ENCODE measurements at places on chromosomes 7 and 10.

DNA sequence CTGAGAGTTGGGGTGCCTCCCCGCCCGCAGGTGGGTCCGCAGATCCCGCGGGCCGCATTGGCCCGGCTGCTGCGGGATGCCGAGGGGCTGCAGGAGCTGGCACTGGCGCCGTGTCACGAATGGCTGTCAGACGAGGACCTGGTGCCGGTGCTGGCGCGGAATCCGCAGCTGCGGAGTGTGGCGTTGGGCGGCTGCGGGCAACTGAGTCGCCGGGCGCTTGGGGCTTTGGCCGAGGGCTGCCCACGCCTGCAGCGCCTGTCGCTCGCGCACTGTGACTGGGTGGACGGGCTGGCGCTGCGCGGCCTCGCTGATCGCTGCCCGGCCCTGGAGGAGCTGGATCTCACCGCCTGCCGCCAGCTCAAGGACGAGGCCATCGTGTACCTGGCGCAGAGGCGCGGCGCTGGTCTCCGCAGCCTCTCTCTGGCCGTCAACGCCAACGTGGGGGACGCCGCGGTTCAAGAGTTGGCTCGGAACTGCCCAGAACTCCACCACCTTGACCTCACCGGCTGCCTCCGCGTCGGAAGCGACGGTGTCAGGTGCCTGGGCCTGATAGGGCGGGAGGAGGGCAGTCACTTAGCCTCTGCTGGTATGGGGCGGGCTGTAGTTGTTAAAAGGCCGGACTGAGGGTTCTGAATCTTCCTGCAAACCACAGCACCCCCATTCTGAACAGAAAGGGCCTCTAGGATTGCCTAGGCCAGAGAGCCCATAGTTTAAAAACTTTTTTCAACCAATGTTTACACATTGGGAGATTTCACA is 1.3 kb downstream of the FBXL15 start:
- no peak for DNase-seq

DNA sequence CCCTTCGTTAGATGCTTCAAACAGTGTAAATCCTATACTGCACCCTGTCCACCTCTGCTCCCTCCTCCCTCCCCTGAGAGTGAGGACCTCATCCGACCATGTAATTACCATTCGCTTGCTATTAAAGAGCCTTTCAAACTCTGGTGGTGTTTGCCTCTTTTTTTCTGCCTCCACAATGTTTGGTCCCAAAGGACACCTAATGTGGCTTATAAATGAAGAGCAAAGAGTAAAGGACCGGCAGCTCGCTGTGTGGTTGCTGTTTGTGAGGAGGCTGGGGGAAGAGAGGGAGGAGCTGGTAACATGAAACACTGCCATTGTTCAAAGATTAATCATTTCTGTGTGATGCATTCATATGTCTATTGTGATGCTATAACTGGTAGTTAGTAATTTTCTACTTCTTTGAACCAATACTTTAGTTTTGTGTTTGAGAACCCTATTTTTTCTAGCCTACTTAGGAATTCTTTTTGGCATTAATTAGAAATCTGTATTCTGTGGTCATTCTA is 27.9 kb downstream of the MTURN start:
- no peak for DNase-seq

DNA sequence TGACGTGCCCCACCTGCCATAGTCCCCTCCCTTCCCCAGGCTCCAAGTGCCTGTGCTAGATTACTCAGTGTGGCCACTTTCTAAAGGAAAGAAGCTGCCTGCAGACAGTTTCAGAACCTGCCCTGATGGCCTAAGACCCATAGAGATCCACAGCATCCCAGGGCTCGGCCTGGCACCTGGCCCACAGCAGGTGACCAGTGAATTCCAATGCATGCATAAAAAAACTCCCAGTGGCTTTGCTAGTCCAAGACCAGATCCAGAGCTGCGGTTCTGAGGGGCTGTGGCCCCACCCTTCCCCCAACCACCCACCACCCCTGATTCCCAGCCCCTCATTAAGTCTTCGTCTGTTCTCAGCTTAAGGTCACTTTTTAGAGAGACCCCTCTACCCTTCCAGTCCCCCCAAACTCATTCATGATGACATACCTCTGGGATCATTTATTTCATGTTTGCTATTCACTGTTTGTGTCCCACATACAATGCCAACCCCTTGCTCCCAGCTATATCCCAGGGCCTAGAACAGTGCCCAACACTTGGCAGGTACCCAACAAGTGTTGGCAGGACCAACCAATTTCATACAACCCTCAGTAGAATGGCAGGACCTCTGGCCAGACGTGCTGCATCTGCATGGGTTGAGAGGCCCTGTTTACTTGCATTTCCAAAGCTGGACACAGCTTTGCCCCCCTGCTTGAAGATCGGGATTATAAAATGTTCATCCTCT is 118.1 kb downstream of the RGS10 start:
- DNase-seq = no peak

GRCh38 chr10:80459047-80459865 is 5.1 kb downstream of the TSPAN14 start:
- peak; percentile 63 for DNase-seq

DNA sequence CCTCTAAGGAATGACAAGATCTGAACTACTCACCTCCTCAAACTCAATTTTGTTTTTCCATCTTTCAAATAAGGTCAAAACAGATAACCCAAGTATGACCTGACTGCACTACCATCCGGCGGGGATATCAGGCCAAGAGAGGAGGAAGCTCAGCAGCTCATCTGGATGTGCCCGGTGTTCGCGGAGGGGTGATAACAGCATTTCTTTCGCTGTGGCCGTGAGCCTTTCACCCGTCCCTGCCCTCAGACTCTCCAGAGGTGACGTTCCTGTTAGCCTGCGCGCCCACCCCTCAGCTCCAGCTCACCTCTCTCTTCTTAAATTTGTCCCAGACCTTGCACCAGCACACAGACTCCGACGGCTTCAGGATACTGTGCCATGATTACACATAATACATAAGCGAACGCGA is 526 bp downstream of the ZNF248 start:
- peak; percentile 33 for DNase-seq

DNA sequence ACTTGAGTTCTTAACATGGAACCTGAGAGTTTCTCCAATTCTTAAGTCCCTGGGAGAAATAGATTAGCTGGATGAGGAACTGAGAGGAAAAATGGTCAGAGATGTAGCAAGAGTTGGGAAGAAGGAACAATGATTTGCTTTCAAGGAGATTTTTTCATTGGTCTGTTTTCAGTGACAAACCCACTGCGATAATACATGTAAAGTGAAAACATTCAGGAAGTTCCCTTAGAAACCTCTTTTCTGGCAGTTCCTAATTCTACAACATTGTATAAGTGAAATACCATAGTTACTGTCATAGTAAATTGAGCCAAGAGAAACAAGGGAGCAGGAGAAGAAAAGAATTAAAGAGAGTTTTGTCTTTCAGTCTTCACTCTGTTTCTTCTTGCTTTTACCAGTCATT is 12.1 kb upstream of the MAGI2 start:
- no peak for DNase-seq

DNA sequence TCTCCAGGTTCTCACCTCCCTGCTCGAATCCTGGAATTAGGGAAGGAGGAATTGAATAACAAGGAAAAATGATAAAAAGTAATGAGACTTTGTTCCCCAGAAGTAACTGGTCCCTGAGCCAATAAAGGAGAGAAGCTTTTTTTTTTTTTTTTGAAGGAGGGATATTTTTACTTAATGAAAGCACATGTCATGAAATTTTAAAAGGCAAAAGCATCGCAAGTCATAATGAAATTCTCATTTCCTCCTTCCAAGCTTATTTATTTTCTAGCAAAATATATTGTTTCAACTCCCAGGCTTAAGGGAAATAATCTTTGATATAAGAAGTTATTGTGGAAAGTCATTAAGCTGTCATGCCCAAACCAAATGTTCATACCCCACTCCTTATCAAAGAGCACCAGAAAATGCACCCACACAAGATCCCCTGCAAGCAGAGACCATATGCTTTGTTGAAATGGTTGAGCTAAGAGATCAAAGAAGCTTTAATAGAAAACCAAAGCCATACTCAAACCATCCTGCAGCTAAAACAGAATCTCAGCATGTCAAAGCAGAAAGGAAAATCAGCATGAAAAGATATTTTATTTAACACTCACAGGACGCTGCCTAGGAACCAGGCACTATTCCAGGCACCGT is 16.7 kb upstream of the ABCC2 start:
- DNase-seq = no peak

DNA sequence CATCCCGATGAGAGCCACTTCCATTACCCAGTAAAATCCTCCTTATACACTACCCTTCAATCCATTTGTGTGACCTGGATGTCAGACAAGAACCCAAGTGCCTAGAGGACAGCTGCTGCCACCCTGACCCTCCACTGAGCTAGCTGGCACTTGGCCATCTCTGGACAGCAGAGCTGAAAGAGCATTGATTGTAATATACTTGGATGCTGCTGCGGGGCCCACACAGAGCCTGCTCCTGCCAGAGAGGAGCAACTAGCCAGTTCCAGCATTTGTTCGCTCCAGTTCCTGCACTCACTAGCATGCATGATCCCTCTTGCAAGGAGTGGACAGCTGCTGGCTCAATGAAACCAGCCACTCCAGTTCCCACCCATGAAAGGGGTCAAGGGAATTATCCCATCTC is 8.4 kb upstream of the TMEM254 start:
- no peak for DNase-seq

DNA sequence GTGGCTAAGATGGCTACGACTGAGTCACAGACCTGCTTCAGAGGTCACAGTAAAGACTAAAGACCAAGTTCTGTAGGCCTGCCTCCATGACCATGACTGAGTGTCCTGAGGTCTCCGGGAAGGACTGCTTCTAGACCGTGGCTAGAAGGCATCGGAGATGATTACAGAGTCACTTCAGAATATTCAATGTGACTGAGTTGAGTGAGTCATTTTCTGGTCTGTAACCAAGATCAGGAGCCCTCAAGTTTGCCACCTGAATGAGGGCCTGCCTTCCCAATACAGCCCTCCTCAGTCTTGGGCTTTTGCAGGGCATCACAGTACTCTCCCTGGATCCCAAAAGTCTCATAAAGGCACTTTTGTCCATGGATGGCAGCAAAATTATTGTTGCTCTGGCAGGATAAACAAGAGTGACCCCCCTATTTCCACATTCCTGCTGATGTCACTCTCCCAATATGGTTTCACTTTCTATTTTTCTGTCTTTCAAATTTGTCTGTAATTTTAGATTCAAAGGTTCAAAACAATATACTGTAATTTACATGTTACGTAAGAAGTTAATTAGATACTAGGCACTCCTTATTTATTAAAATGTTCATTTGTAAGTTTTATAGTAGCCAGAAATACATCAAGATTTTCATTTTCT is 47.7 kb upstream of the ZNF92 start:
- no peak for DNase-seq

GRCh38 chr10:78285226-78285625 is 251.6 kb downstream of the RPS24 start:
- no peak for DNase-seq

DNA sequence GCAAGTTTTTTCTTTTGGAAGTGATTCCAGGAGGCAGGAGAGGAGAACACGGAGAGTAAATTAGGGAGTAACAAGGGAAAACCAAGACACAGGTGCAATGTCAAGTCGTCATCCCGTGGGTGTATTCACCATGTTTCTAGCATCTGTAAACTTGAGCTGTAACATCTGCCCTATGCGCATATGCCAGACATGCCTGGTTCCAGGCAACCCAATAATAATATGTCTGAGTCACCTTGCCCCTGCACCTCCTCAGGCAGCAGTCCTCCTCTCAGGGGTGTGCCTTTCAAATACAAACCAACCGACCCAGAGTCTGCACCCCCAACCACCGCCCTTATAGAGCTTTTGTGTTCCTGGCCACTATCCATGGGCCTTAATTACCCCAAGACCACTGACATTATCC is 107.0 kb upstream of the PDE1C start:
- no peak for DNase-seq

- DNase-seq = no peak
These were observed 90.7 kb downstream of the UNCX start for GRCh38 chr7:1323178-1324027.

- no peak for DNase-seq
These were observed 46.3 kb downstream of the GOLGA7B start for GRCh38 chr10:97895915-97896314.

GRCh38 chr7:92735707-92736106 is 100.7 kb downstream of the CDK6 start:
- DNase-seq = no peak

- DNase-seq = no peak
These were observed 37.3 kb downstream of the TMEM60 start for GRCh38 chr7:77760809-77761453.

- no peak for DNase-seq
These were observed 51.9 kb upstream of the PRKAR1B start for GRCh38 chr7:778968-779451.

DNA sequence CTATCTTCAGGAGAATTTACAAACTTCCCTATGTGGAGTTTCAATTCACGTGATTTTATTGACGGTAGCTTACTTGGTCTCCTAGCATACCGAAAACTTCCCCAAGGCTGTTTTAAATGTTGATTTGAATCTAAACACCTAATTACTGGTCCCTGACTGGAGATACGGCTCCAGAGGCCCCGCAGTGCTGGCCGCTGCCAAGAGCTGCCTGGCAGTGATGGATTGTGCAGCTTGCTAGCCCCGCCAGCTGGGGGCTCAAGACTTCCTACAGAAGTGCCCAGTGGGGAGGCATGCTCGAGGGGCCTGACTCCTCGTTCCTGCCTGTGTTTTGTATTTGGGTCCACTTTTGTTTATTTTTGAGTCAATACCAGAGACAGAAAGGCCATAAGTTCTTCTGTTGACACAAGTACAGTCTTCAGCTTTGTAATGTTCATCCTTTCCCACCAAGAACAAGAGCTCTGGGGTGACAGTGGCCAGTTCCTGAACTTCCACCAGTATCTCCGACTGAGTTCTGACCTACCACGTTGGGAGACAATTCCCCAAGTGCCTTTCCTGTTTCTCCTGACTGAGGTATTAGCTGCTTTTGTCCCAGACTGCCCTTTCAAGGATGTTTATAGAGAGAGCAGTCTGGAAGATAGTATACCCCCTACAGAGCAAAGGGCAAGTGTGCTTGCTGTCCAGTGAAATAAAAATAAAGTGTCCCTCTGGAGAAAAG is 80.7 kb upstream of the CXCL12 start:
- no peak for DNase-seq
